H54 (cell line): ENCODE measurements at places on chromosomes 13 and 19.

- peak; percentile 76 for DNase-seq
Observed at GRCh38 chr19:8592231-8593009, 15.2 kb upstream of the MYO1F start.

- DNase-seq, result peak; percentile 27
Observed at GRCh38 chr13:101649488-101650126, 197.1 kb downstream of the ITGBL1 start.

GRCh38 chr19:23393121-23393520 is 2.1 kb downstream of the ZNF91 start:
- no peak for DNase-seq

GRCh38 chr19:21908066-21908465 is 72.1 kb upstream of the ZNF43 start:
- DNase-seq, result no peak
